ENCODE measurements at places on chromosomes 5 and 9. TPM values are rescaled to one million over a fixed set of nuclear protein-coding genes. Genes with fewer than 3 reads are reported as not detected.

UBLCP1 gene
- total RNA-seq, result 33.7 TPM

FABP6 gene
- not detected for total RNA-seq

HAVCR2 gene
- total RNA-seq, result not detected

GRCh38 chr9:133673258-133673655 is 37.1 kb downstream of the DBH start:
- peaks cover 29% of the 10 kb centered on the region for H3K27me3 ChIP-seq
- no peaks in the 10 kb centered on the region for H3K36me3 ChIP-seq
- H3K27ac ChIP-seq, result no peak overlapping the region
- DNase-seq, result no peak

DNA sequence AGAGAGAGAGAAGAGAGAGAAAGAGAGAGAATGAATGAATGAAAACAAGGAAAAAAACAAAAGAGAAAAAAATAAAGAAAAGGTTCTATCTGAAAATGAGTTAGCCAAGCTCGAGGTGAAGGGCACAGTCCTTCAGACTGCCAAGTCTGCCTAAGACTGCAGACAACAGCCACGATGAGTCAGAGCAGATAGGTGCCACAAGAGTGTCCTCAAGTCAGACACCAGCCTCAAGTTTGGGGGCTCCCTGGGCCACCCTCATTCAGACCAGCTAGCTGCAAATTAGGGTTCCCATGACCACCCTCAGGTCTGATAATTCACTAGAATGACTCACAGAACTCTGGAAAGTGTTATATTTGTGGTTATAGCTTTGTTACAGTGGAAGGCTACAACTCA is 13.9 kb upstream of the HABP4 start:
- H3K36me3 ChIP-seq, result no peaks in the 10 kb centered on the region
- no peak overlapping the region for H3K4me3 ChIP-seq
- peaks cover 12% of the 10 kb centered on the region for H3K4me1 ChIP-seq
- peaks cover 4% of the 10 kb centered on the region for H3K27me3 ChIP-seq
- H3K27ac ChIP-seq, result no peak overlapping the region

- DNase-seq, result no peak
- no peaks in the 10 kb centered on the region for H3K36me3 ChIP-seq
- H3K27ac ChIP-seq, result no peak overlapping the region
- no peak overlapping the region for H3K4me3 ChIP-seq
- H3K27me3 ChIP-seq, result no peaks in the 10 kb centered on the region
- peaks cover 6% of the 10 kb centered on the region for H3K4me1 ChIP-seq
These were observed 41.7 kb upstream of the KLF9 start for GRCh38 chr9:70455993-70456704.

Data from HFFc6 (cell line).